ENCODE measurements at places on chromosomes 12 and 14.

- no peak for DNase-seq
Observed at GRCh38 chr12:112539221-112539620, 120.5 kb downstream of the PTPN11 start.

DNA sequence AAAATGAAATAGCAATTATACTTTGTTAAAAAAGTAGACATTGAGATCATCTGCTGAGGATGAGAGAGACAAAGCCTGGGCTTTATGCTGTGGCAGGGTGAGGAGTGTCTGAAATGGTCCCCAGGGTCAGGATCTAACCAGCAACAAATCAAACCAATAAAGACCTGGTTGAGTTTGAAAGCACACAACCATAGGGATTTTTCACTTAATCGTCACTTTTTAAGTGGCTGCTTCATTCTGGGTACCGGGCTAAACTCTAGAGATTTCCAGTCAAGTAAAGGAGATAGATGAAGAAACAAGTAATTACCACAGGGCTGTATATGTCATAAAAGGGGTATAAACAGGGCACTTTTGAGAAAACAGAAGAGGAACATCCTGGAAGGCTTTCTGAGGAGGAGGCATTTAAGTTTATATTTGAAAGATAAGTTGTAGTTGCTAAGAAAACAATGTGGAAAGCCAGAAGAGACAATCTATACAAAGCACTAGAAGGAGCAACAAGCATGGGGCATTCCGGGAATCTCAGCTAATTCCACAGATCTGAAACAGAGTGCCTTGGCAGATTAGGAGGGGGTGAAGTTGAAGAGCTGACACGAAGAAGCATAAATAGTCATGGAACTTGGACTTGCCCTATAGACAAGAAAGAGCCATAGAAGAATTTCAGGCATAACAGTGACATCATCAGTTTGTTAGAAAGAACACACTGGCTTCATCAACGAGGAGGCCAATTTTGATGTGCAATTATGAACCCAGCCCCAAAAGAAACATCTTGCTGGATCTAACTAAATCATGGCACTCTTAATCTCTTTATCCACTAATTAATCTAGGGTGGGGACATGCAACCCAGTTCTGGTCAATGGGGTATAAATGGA lies 46.9 kb upstream of the FRS2 start:
- DNase-seq = no peak

GRCh38 chr12:113003636-113004035 lies 25.3 kb downstream of the OAS2 start:
- DNase-seq = no peak

- DNase-seq = no peak
Observed at GRCh38 chr12:108587826-108588225, 10.1 kb downstream of the TMEM119 start.

GRCh38 chr12:98262902-98263301 lies 252.5 kb upstream of the TMPO start:
- no peak for DNase-seq

DNA sequence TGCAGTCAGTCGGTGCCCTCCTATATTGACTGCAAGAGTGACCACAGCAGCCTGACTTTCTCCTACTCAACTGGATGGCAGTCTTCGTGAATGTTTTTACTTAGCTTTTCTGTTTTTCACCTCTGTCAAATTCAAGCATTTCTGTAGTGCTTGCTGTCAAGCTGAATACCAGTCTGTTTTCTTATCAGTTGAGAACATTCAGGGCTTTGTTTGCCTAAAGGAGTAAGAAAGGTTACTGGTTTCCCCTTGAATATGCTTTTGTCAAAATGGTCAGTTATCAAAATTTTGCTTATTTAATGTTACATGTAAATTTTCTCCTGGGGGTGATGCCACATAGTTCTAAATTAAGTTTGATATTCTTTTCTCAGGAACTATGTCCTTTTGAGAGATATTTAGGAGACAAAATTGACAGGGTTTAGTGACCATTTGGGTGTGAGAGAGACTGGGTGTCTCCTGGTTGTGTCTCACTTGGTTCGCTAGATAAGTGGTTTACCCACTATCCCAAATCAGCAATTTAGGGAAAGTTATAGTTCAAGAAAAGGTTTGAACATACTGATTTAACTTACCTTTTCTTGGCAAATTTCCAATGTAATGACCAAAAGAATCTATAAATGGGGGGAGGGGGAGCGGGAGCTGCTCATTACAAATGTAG lies 366.3 kb downstream of the TMTC2 start:
- DNase-seq = no peak

DNA sequence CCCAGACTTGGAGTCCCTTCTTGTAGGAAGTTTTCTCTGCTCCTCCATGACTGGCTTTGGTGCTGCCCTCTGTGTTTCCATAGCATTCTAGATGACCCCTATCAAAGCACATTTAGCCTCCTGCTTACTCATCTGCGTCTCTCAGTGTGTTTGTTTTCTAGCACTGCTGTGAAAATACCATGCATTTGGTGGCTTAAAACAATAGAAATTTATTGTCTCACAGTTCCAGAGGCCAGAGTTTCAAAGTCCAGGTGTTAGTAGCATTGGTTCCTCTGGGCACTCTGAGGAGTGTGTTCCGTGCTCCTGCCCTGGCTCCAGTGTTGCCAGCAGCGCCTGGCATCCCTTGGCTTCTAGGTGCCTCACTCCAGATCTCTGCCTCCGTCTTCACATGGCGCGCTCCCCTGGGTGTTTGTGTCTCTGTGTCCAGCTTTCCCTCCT lies 86.1 kb downstream of the CACNA1C start:
- DNase-seq = peak; percentile 59
